ENCODE measurements at places on chromosomes 12 and 14. TPM values are rescaled to one million over a fixed set of nuclear protein-coding genes. Genes with fewer than 3 reads are reported as not detected.

DNA sequence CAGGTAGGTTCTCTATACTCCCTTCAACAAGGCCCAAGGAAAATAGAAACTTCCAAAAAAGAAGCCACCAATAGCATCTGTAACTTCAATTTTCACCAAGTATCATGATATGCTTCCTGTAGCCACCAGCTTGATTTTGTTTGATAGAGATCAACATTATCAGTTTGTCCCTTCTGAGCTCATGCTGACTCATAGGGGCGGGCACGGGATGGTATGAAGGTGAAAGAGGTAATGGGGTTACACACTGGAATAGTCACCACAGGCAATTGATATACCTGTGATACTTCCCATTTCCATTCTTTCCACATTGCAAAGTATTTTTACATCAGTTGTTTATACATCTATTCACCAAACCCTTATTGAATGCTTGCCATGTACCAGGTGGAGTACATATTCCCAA is 134.1 kb downstream of the KCNA5 start:
- DNase-seq, result no peak
- no peaks in the 10 kb centered on the region for H3K36me3 ChIP-seq
- no peaks in the 10 kb centered on the region for H3K4me1 ChIP-seq
- H3K4me3 ChIP-seq, result no peak overlapping the region
- H3K27me3 ChIP-seq, result peaks cover 3% of the 10 kb centered on the region

- H3K36me3 ChIP-seq, result no peaks in the 10 kb centered on the region
- no peak overlapping the region for H3K27ac ChIP-seq
- no peak for DNase-seq
- no peaks in the 10 kb centered on the region for H3K4me1 ChIP-seq
- no peak overlapping the region for H3K4me3 ChIP-seq
- H3K27me3 ChIP-seq, result no peaks in the 10 kb centered on the region
Observed at GRCh38 chr12:84046859-84047258, 865.7 kb downstream of the SLC6A15 start.

DNA sequence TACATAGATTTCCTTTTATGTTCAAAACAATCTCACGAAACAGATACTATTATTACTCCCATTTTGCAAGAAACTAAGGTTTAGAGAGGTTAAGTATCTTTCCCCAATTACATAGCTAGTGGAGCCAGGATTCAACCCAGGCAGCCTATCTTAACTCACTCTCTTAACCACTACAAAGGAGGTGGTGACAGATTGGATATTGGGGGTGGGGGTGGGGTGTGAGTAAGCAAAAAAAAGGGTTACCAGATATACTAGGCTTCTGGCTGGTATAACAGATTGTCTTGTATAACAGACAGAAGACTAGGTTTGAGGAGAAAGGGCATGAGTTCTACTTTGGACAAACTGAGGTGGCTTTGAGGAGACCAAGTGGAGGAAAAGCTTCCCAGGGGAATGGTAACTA is 2.1 kb downstream of the GMFB start:
- DNase-seq, result no peak
- H3K27me3 ChIP-seq, result peaks cover 10% of the 10 kb centered on the region
- peak overlapping the region; percentile 75 for H3K27ac ChIP-seq
- peaks cover 5% of the 10 kb centered on the region for H3K36me3 ChIP-seq
- peak overlapping the region; percentile 72 for H3K4me3 ChIP-seq

GRCh38 chr12:121111684-121112083 is 21.0 kb upstream of the P2RX7 start:
- no peak for DNase-seq
- H3K36me3 ChIP-seq, result no peaks in the 10 kb centered on the region
- no peak overlapping the region for H3K4me3 ChIP-seq
- no peak overlapping the region for H3K27ac ChIP-seq
- H3K27me3 ChIP-seq, result peaks cover 2% of the 10 kb centered on the region

- no peaks in the 10 kb centered on the region for H3K27me3 ChIP-seq
- no peak overlapping the region for H3K4me3 ChIP-seq
- peaks cover 62% of the 10 kb centered on the region for H3K4me1 ChIP-seq
- peaks cover 8% of the 10 kb centered on the region for H3K36me3 ChIP-seq
Observed at GRCh38 chr12:109443794-109444193, 33.3 kb downstream of the KCTD10 start.

DNA sequence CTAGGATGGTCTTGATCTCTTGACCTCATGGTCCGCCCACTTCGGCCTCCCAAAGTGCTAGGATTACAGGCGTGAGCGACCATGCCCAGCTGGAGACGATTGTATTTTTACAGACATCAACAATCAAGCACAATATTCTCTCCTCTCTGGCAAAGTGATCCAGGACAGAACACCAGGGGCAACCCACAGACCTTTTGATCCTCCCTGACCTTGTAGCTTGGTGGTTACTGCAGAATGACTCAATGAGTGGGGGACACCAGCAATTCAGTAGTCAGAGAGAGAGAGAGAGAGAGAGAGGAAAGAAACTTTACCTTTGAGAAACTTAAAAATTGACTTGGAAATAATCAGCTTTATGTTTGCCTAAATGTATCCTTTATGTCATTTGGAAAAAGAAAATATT is 51.2 kb downstream of the DRAM1 start:
- peaks cover 4% of the 10 kb centered on the region for H3K36me3 ChIP-seq
- no peak for DNase-seq
- no peaks in the 10 kb centered on the region for H3K4me1 ChIP-seq

DNA sequence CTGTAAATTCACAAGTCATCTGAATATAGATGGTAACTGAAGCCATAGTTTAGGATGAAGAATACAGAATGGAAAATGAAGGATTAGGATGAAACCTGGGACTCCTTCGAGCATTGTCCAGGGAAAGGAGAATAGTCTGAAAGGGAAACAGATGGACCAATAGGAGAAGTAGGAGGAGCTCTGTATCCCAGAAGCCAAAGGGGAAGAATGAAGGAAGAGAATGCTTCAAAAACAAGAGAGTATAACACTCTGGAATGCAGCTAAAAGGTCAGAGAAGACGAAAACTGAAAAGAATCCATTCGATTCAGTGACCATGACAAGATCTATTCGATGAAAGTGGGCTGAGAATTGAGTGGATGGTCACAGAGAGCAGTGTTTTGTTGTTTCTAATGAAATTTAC is 1.0 kb downstream of the GMFB start:
- H3K4me1 ChIP-seq, result peaks cover 65% of the 10 kb centered on the region
- no peak for DNase-seq
- peaks cover 22% of the 10 kb centered on the region for H3K27me3 ChIP-seq
- H3K27ac ChIP-seq, result peak overlapping the region; percentile 88
- H3K4me3 ChIP-seq, result peak overlapping the region; percentile 82

- H3K27ac ChIP-seq, result no peak overlapping the region
- H3K36me3 ChIP-seq, result peaks cover 5% of the 10 kb centered on the region
- DNase-seq, result no peak
- H3K27me3 ChIP-seq, result no peaks in the 10 kb centered on the region
Observed at GRCh38 chr12:1584326-1584725, 10.1 kb downstream of the FBXL14 start.

GRCh38 chr14:73263606-73264005 is 26.3 kb downstream of the PAPLN start:
- H3K4me1 ChIP-seq, result no peaks in the 10 kb centered on the region
- H3K36me3 ChIP-seq, result no peaks in the 10 kb centered on the region
- H3K27ac ChIP-seq, result no peak overlapping the region
- H3K4me3 ChIP-seq, result no peak overlapping the region

GRCh38 chr12:10304161-10304574 is 3.5 kb upstream of the KLRD1 start:
- peaks cover 3% of the 10 kb centered on the region for H3K27me3 ChIP-seq
- peak overlapping the region; percentile 98 for H3K27ac ChIP-seq
- DNase-seq, result peak; percentile 84

GRCh38 chr12:69024907-69025306 is 91.9 kb upstream of the CPM start:
- H3K4me3 ChIP-seq, result no peak overlapping the region
- no peaks in the 10 kb centered on the region for H3K4me1 ChIP-seq
- no peak for DNase-seq
- peaks cover 3% of the 10 kb centered on the region for H3K27me3 ChIP-seq
- H3K36me3 ChIP-seq, result no peaks in the 10 kb centered on the region

GRCh38 chr14:34629344-34629656 is 648 bp downstream of the SNX6 start:
- peaks cover 43% of the 10 kb centered on the region for H3K4me1 ChIP-seq
- DNase-seq, result no peak
- H3K4me3 ChIP-seq, result peak overlapping the region; percentile 97
- H3K36me3 ChIP-seq, result no peaks in the 10 kb centered on the region

GRCh38 chr12:62434494-62435302 is 31.9 kb upstream of the MON2 start:
- H3K36me3 ChIP-seq, result no peaks in the 10 kb centered on the region
- H3K27me3 ChIP-seq, result peaks cover 6% of the 10 kb centered on the region
- H3K4me1 ChIP-seq, result peaks cover 15% of the 10 kb centered on the region
- no peak for DNase-seq

DNA sequence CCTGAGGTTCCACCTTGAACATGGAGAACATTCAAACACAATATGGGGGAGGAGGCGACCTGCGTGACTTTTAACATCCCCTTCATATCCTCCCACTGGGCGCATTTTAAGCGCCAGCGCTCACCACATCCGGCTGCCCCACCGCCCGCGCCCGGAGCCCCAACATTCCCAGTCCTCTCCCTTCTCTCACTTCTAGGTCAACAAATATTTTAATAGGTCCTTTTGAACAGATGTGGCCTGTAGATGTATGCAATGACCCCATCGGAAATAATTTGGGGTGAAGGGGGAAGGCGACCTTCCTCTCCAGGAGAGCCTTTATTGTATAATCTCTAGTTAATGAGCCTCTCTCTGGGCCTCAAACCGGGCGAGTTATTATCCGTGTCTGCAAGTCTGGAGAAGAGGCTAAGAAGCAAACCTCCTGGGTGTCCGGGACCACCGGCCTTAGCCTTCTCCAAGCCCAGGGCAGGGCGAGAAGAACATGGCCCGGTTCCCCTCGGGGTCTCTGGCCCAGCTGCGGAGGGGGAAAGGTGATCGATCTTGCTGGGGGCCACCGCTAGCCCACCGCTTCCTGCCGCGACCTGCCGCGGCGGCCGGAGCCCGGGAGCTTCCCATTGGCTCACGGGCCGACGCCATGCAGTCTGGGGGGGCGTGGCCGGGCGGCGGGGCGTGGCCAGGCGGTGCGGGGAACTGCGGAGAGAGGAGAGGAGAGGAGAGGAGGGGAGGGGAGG is 83.2 kb upstream of the HMGA2 start:
- peaks cover 17% of the 10 kb centered on the region for H3K27me3 ChIP-seq
- no peak overlapping the region for H3K27ac ChIP-seq
- peak overlapping the region; percentile 84 for H3K4me3 ChIP-seq
- no peaks in the 10 kb centered on the region for H3K36me3 ChIP-seq
- peaks cover 17% of the 10 kb centered on the region for H3K4me1 ChIP-seq

DNA sequence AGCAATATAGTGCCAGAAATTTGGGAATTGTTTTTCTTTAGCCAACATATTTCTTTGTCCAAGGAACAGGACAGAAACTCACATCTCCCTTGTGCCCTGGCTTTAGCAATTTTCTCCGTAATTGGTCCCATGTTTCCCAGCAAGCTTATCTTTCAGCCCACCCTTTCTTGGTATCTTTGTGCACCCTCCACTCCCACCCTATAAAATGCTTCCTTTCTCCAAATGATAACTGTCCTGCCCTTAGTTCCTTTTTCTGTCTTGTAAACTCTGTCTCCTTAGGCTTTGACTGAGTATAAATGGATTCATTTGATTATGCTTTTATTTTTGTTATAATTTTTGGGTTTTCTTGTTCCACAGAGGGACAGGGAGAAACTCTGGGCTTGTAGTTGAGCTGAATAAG is 442.8 kb downstream of the ATP23 start:
- peaks cover 3% of the 10 kb centered on the region for H3K27me3 ChIP-seq
- no peaks in the 10 kb centered on the region for H3K36me3 ChIP-seq
- H3K27ac ChIP-seq, result no peak overlapping the region
- no peak for DNase-seq
- H3K4me3 ChIP-seq, result no peak overlapping the region
- H3K4me1 ChIP-seq, result no peaks in the 10 kb centered on the region

- no peak for DNase-seq
- H3K27me3 ChIP-seq, result peaks cover 11% of the 10 kb centered on the region
- H3K36me3 ChIP-seq, result no peaks in the 10 kb centered on the region
- no peaks in the 10 kb centered on the region for H3K4me1 ChIP-seq
- no peak overlapping the region for H3K4me3 ChIP-seq
Observed at GRCh38 chr12:52230364-52231281, 2.4 kb upstream of the KRT7 start.

- no peak overlapping the region for H3K4me3 ChIP-seq
- H3K27me3 ChIP-seq, result peaks cover 4% of the 10 kb centered on the region
- H3K36me3 ChIP-seq, result no peaks in the 10 kb centered on the region
- no peak overlapping the region for H3K27ac ChIP-seq
- no peak for DNase-seq
Observed at GRCh38 chr12:41407232-41407799, 219.2 kb downstream of the PDZRN4 start.

DNA sequence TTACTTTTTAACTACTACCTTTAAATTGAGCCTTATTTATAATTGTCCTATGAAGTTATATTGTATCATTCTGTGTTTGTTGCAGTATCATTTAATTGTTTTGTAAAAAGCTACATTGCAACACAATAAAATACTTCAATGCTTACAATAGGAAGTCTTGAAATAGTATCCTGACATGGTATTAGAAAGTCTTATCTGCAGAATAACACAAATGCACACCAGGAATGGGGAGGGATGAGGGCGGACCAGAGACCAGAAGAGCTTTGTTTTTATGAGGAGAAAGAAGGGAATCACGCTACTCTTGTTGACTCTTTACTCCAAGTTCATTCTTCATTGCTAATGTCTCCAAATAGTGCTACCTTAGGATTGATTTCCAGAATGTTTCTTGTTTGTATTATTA is 120.2 kb downstream of the MON2 start:
- peaks cover 30% of the 10 kb centered on the region for H3K36me3 ChIP-seq
- H3K27ac ChIP-seq, result no peak overlapping the region
- no peaks in the 10 kb centered on the region for H3K4me1 ChIP-seq
- no peaks in the 10 kb centered on the region for H3K27me3 ChIP-seq
- DNase-seq, result no peak
- no peak overlapping the region for H3K4me3 ChIP-seq

- no peaks in the 10 kb centered on the region for H3K36me3 ChIP-seq
- no peak overlapping the region for H3K4me3 ChIP-seq
- DNase-seq, result no peak
- no peak overlapping the region for H3K27ac ChIP-seq
- H3K27me3 ChIP-seq, result no peaks in the 10 kb centered on the region
Observed at GRCh38 chr12:50620109-50620977, 115.6 kb downstream of the DIP2B start.

DNA sequence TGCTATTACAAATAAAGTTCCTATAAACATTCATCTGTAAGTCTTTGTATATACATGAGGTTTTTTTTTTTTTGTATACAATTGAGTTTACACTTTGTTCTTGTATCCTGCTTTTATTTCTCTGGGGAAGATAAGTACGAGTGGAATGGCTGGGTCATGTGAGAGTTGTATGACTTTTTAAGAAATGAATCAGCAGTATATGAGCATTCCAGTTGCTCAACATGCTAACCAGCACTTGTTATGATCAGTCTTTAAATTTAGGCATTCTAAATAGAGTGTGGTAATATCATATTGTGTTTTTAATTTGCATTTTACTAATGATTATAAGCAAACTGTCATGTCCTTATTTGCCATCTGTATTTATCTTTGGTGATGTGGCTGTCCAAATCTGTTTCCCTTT is 44.7 kb upstream of the AMIGO2 start:
- H3K36me3 ChIP-seq, result peaks cover 12% of the 10 kb centered on the region
- no peak overlapping the region for H3K27ac ChIP-seq
- H3K4me1 ChIP-seq, result peaks cover 8% of the 10 kb centered on the region
- H3K27me3 ChIP-seq, result no peaks in the 10 kb centered on the region

The SLC5A8 gene
- polyA plus RNA-seq, result not detected

The E2F7 gene
- polyA plus RNA-seq, result 0.16 TPM

The OR4M1 gene
- polyA plus RNA-seq, result not detected

The LRRC10 gene
- not detected for polyA plus RNA-seq

The NOC4L gene
- 16.4 TPM for polyA plus RNA-seq

The CCDC38 gene
- not detected for polyA plus RNA-seq

The PEX5 gene
- polyA plus RNA-seq, result 17.1 TPM

The KCNMB4 gene
- 0.22 TPM for polyA plus RNA-seq

The PPP1R1A gene
- polyA plus RNA-seq, result not detected

The LHX5 gene
- polyA plus RNA-seq, result not detected

The INHBE gene
- not detected for polyA plus RNA-seq

The ZDHHC22 gene
- not detected for polyA plus RNA-seq

The PKP2 gene
- 0.34 TPM for polyA plus RNA-seq

Data from immature natural killer cell (primary cell).